ENCODE measurements at places on chromosomes 5 and 9.

- no peak for DNase-seq
Observed at GRCh38 chr9:121302786-121303185, 34.8 kb downstream of the GSN start.

DNA sequence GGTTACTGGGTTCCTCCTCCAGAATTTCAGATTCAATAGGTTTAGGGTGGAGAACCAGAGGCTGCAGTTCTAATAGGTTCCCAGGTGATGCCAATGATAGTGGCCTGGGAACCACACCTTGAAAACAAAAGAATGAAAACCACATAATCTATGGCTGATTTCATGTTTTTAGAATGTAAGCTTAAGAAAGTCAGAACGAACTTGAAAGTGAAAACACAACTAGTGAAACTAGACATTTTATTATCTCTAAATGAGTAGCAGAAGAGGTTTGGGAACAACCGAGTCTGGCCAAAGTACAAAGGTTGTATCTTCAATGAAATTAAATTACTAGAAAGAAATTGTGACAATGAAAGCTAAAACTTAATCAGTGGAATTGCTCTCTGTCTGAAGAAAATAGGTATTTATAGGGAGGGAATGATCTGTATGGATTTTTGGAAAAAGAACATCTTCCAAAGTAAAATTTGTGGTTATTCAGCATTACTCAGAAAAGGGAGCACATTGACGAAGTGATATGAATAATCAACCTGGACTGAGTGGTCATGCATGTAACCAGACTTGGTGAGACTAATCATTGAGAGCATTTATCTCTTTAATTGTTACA is 24.9 kb upstream of the CEP120 start:
- DNase-seq: no peak

DNA sequence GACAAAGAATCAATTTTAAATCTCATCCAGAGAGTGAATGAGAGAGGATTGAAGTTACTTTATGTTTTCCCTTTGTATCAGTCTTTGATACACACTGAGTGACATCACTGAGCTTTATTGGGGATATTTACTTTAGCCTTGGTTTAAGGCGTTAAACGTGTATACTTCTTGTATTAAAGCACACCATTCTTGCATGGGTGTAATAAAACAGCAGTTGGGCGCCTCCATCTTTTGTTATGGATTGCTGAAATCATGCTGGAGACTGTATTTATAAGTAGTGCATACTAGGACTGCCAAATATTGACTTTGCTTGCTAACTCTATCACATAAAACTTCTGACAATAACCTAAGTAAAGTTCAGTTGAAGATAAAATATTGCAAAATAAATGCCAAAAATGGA is 1755.8 kb upstream of the WWC1 start:
- no peak for DNase-seq

DNA sequence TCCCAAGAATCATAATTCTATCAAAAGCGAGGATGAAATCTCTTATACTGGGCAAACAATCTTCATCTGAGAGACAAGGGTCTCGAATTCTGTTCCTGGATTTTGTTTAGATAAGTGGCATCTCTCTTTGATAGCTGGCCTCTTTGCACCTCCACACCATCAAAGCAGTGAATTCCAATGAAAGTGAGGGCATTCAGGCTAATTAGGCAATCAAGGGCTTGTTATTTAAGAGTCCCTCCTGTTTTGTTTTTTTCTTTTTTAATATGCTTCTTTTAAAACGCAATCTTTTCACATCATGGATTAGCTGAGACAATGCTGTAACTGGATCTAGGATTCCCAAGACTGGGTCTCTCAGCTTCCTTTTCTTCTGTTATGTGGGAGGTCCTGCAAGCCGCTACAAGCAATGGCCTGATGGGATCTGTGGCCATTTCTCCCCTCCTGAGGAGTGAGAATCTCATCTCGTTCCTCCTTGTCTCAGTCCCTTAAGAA is 67.9 kb downstream of the TNC start:
- no peak for DNase-seq

DNA sequence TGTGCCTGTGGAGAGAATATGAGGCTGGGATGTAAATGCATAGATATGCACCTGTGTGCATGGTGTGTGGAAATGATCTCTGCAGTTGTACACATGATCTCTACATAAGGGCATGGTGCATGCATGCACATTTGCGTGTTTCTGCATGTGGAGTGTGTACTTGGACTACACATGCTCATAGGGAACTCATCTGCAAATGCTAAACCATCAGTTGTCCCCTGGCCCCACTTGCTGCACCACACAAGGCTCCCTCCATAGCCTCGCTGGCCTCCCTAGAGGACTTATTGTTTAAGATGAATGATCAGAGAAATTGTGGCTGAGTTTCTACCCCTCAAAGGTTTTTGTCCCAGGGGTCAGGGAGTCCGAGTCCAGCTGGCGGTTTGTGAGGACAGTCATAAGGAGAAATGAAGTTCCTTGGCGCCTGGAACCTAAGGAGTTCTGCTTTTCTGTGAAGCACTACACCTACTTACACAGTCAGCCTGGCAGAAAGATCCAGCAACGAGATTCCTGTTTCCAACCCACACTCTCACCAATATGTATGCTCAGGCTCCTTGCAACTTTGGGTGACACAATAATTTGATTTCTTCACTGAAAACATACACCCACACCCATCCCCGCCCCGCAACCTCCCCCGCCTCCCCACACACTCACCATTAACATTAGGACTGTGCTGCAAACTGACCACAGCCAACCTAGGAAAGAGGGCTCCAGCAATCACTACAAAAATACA is 79.9 kb upstream of the CPEB4 start:
- DNase-seq: no peak

DNA sequence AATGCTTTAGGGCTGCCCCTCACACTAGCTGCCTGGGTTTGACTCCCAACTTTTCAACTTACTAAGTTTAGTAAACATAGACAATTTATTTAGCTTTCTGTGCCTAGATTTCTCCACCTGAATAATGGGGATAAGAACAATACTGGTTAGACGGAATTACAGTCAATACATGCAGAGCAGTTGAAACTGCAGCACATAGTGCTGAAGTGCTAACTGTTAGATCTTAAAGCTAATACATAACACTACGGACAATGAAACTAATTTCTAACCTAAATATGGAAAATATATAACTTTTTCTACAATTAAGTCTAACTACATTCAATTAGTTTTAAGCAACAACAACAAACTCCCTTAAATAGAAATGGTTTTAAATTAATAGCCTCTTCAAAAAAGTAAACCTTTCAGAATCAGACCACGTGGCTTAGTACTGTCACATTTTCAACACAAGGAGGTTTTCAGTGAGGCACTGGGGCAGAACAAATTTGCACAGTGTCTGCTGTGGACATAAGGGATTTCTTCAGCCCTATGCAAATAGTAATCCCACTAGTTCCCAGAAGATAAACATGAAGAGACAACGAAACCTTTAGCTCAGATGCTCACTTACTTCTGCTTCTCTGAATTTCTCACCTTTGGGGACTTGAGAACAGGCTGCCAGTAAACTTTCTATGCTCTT is 293.4 kb downstream of the EDIL3 start:
- DNase-seq: no peak

DNA sequence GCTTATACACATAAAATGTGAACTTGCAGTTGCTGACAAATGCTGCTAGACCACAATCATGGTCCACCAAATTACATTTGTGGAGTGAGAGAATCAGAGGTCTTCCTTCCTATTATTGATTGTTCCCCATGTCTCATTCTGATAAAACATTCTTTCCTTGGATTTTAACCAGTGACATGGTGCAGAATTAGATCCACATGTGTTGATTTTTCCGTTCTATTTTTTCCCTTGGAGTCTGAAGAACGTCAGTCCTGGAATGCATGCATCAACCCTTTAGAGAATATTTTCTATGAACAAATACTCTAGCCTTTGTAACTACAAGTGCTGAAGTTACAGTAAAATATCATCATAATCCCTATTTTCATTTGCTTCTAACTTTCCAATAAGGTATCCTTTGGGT is 170.7 kb upstream of the SPRY4 start:
- DNase-seq: no peak

DNA sequence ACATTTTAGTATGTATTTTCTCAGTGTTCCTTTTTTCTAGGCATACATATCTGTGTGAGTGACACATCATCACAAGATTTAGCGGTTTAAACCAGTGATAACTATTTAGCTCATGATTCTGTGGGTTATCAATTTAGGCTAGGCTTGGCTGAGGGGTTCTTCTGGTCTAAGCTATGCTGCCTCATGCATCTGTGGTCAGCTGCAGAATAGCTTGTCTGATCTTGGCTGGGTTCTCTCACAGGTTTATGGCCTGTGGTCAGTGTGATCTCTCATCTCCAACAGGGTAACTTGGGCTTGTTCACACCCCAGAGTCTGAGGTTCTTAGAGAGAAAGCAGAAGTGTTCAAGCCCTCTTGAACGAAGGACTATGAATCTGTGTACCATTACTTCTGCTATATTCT is 363.3 kb downstream of the KDM4C start:
- no peak for DNase-seq
